ENCODE measurements at places on chromosomes 1 and 21. TPM values are rescaled to one million over a fixed set of nuclear protein-coding genes. Genes with fewer than 3 reads are reported as not detected.

LHX8 gene
- 1.00 TPM for total RNA-seq

TMPRSS3 gene
- not detected for total RNA-seq

ADAM15 gene
- 70.4 TPM for total RNA-seq

S100PBP gene
- 36.5 TPM for total RNA-seq

FMO5 gene
- total RNA-seq = 0.71 TPM

LAMC2 gene
- total RNA-seq = 8.5 TPM

AMPD1 gene
- not detected for total RNA-seq

PROX1 gene
- under 0.01 TPM for total RNA-seq

AIRE gene
- 0.09 TPM for total RNA-seq

LCE4A gene
- not detected for total RNA-seq

OR2L8 gene
- not detected for total RNA-seq

RAP1GAP gene
- 0.18 TPM for total RNA-seq

CYP4B1 gene
- total RNA-seq = not detected

PLCH2 gene
- 0.14 TPM for total RNA-seq

CENPL gene
- total RNA-seq = 6.1 TPM

FCRL2 gene
- not detected for total RNA-seq

IL19 gene
- total RNA-seq = not detected

S100A16 gene
- total RNA-seq = 106 TPM

SEC16B gene
- 1.7 TPM for total RNA-seq

KCNJ9 gene
- total RNA-seq = under 0.01 TPM
